Activated CD4-positive, alpha-beta T cell treated with anti-CD3 and anti-CD28 coated beads, Interleukin-2, Interleukin-4, amounts not matched to agents 100 ng/mL and 50 ng/mL, durations not matched to agents 16 hours and 8 hours (primary cell): ENCODE measurements at places on chromosomes 13 and 19.
A peak's percentile ranks its signal among the peaks of the same experiment; 100 is the strongest.

- peak; percentile 79 for DNase-seq
Observed at GRCh38 chr13:21330126-21330861, 128.8 kb downstream of the ZDHHC20 start.

- DNase-seq = no peak
Observed at GRCh38 chr13:80379245-80379644, 38.3 kb upstream of the SPRY2 start.

DNA sequence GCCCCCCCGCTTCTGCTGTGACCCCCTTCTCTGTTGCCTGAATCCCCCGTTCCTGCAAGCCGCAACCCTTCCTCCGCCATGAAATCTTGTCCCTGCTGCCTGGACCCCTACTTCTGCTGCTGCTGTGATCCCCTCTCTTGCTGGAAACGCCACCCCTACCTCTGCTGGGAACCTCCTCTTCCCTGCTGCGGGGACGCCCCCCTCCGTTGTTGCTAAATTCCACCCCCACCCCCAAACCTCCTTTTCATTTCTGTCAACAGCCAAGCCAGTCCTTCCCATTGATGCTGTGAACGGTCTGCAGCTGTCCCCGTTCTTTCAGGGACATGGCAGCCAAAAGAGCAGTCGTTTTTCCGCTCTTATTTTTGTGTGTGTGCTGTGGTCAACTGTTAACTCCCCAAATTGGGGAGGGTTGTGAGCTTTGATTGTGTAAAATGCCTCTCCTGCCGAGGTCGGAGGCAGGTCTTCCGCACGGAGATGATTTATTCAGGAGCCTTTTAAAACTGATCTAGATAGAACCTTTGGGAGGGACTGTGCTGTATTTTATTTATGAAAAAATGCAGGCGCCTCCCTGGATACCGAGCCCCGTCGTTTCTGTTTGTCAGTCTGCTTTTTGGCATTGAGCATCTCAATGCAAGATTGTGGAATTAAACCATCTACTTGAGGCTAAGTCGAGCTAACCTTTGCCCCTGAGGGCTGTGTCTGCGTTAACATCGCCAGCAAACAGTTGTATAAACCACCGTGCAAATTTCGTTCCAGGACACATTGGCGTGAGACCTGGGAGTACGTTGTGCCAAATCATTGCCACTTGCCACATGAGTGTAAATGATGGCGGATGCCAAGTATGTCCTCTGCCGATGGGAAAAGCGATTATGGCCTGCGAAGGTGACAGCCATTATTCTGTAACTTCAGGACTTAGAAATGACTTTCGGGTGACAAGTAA is 27.9 kb upstream of the NDUFS7 start:
- DNase-seq = no peak

- DNase-seq = no peak
Observed at GRCh38 chr13:26571518-26571917, 14.0 kb downstream of the WASF3 start.

- DNase-seq = no peak
Observed at GRCh38 chr13:28739376-28739775, 20.6 kb upstream of the SLC46A3 start.

GRCh38 chr13:67964986-67965385 is 734.9 kb upstream of the PCDH9 start:
- DNase-seq = no peak

DNA sequence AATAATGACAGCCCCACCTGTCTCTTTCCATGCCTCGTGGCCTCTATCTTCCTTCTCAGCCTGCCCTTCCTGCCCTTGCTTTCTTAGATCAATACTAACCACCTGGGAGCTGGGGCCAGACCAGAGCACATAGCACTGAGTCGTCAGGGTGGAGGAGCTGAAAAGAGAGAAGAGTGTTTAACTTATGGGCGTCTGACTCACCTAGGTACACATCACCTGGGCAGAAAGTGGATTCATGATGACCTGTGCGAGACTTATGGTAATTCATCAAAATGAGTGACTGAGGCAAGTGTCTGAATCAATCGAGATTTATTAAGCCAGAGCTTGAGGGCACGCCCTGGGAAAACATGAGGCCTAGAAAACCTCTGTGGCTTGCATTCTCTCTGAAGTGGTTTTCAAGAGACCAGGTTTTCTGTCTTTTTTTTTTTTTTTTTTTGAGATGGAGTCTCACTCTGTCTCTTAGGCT is 19.2 kb downstream of the CEACAM6 start:
- peak; percentile 17 for DNase-seq

DNA sequence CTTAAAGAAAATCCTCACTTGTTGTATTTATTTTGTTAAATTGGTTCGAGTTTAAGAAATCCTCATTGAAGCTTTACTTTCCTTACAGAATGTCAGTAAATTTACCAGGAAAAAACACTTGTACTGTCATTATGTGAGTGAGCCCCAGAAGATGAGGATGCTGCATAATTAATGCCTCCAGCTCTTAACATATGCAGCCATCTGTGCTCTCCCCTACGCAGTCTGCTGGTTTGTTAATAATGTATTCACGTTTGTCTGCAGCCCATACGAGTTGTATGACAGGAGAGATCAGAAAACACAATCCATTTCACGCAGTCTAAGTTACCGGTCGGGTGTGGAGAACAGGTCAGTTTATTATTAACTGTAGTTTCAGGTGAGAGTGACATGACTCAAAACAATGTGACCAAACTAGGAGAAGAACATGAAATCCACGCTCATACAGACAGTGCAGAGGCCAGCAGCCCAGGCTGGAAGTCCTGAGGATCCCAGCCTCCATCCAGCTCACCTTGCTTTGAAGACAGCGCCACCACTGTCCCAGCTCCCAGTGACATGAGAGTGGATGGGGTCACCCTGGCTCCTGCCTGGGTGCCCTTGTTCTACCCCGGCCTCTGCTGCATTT is 19.8 kb upstream of the ATP11A start:
- no peak for DNase-seq

- DNase-seq = no peak
Observed at GRCh38 chr19:2112516-2113320, 16.0 kb downstream of the IZUMO4 start.

DNA sequence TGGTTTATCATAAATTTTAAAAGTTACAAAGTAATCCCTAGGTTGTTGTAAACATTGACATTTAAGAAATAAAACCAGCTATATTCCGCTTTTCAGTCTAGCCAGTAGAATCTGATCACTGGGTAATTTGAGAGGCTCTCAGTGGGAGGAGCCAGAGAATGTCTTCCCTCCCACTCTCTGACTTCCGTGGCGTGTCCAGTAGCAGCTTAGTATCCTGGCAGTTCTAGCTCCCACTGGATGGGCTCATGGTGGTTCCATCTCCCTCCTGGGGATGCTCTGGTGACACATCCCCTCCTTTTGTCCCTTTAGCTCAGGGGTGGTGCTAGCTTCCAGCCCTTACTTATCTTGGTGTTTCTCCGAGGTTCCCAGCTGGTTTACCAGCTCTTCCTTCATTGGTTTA is 34.5 kb downstream of the MTUS2 start:
- DNase-seq = no peak

DNA sequence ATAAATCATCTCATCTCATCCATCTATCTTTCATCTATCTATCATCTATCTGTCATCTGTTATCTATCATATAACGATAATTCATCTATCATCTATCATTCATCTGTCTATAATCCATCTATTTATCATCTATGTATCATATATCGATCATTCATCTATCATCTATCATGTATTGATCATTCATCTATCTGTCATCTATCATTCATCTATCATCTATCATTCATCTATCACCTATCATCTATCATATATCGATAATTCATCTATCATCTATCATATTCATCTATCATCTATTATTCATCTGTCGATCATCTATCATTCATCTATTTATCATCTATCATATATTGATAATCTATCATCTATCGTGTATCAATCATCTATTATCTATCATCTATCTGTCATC is 100.4 kb upstream of the ZNF492 start:
- DNase-seq = no peak

- DNase-seq = no peak
Observed at GRCh38 chr13:106899442-106899841, 331.5 kb upstream of the ARGLU1 start.

DNA sequence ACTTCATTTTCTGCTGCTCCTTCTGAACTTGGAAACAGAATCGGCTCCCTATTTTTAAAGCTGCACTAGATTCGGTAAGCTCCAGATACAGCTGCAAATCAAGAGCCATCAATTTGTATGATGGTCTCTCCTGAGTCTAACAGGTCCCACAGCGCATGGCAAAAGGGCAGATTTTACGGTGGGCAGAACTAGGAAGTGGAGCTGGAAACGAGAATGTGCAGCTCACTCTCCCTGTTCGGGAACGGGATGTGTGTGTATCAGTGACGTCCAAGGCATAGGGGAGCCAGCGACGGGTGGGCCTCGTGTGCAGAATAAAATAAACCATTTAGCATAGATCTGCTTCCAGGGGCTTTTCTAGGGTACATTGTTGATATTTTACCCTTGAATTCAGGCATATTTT is 74.2 kb downstream of the COL4A1 start:
- no peak for DNase-seq

DNA sequence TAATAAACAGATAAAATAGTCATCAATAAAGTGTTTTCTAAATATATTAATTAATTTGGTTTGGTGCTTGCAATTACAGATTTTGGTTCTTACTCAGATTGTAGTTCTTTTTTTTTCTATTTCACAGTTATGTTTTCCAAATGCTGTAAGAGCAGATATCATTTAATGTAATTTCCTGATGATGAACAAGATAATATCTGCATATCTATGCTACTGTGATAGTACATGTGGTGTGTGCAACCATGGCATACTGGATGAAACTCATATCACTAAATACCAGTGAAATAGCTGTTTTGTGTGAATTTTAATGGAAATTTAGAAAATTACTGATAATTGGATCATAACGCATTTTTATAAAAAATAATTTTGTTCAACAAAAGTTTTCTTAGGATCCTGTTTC is 88.8 kb upstream of the MAB21L1 start:
- no peak for DNase-seq

DNA sequence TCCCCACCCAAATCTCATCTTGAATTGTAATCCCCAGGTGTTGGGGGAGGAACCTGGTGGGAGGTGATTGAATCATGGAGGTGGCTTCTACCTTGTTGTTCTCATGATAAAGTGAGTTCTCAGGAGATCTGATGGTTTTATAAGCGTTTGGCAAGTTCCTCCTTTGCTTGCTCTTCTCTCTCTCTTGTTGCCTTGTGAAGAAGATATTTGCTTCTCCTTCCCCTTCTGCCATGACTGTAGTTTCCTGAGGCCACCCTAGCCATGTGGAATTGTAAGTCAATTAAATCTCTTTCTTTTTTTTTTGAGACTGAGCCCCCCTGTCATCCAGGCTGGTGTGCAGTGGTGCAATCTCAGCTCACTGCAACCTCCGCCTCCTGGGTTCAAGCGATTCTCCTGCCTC is 34.4 kb downstream of the VSTM1 start:
- no peak for DNase-seq

DNA sequence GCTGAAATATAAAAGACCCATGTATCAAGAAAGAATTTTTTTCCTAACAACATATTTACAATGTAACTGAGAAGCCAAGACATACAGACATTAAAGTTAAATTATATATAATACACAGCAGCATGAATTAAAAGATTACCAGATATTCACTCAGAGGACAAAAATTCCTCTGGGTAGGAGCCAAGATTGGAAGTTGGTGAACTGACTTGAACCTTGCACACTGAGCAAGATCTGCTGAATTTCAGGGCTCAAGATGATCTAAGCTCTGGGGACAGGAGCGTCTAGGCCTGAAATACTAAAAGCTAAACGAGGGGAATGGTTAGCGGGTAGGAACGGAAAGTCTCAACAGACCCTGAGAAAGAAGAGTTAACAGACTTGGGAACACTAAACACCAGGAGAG is 8.5 kb downstream of the FOXO1 start:
- DNase-seq = no peak

DNA sequence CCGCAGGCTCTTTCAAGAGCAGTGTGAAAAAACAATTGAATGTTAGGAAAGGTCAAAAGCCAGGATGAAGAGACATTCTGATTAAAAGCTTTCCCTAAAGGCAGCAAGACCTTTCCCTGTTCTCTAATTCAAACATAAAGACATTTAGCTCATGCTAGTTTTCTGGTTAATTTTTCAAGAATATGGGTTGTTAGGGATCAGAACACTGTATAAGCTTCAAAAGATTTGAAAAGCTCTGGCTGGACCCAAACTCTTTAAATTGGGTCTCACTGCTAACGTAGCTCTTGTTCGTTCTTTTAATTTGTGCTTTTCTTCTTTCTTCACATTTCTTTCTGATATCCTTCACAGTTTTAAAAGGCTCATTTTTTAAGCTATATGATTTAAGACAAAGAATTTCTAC is 877.0 kb downstream of the EFNB2 start:
- no peak for DNase-seq

GRCh38 chr19:16582486-16583261 is 10.5 kb upstream of the SLC35E1 start:
- no peak for DNase-seq

- DNase-seq = no peak
Observed at GRCh38 chr13:105282406-105283285, 1252.8 kb downstream of the EFNB2 start.

- DNase-seq = no peak
Observed at GRCh38 chr13:34458756-34459715, 483.0 kb upstream of the NBEA start.

DNA sequence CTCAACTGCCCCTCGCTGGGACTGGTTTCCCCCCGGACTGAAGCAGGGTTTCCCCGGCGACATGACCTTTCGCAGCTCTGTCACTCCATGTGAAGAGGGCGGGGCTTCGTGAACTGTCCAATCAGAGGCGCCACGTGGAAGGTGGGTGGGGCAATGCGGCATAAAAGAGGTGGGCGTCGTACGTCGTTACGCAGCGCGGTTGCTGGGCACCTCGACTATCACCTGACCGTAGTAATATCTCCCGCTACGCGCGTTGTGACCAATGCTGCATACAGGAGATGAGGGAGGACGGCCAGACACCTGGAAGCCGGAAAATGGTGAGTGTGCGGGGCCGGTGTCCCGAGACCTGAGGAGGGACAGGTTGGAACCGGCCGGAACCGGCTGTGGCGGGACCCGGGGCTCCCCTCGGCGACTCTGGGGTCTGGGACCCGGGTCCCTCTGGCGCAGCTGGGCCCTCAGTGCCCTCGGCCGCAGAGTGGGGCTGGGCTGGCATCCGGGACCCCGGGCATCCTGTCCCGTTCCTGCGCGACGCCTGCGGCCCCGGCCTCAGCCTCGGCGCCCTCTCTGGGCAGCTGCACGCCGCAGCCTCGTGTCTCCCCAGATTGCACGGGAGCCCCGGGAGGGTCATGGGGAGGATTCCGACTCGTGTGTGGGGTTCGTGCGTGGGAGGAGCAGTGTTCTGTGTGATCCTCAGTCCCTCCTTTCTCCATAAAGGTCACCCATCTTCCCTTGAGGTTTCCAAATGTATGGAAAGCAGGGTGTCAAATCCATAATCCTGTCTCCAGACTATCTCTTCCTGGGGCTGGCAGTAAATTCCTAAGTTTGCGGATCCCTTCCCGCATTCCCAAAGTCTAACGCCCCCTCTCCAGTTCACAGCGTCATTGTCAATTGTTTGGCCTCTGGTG is 32.2 kb downstream of the ZNF136 start:
- DNase-seq = peak; percentile 14

- no peak for DNase-seq
Observed at GRCh38 chr13:60369242-60369641, 27.8 kb upstream of the TDRD3 start.
